NCI-H146 (cell line): ENCODE measurements at places on chromosomes 2 and 18.

GRCh38 chr2:120204022-120204405 lies 19.2 kb downstream of the TMEM185B start:
- DNase-seq = peak; percentile 14

DNA sequence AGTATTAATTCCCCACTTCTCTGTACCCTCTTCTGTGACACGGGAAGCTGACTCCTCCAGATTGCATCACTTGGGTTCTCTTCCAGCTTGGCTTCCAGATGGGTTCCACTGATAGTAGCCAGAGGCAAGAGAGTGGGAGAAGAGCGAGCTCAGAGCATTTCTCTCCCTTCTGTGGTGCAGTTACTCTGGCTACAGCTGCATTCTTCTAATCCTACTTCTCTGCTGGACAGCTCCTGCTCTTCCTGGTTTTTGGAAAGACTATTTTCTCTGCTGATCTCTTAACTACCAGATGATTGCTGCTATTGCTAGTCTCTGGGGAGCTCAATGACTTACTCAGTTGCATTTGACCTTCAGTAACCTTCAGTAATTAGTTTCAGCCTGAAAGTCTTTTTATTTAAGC lies 187.5 kb upstream of the MAP2 start:
- DNase-seq = no peak

- no peak for DNase-seq
Measured at GRCh38 chr18:22726469-22726868, 206.7 kb upstream of the RBBP8 start.

DNA sequence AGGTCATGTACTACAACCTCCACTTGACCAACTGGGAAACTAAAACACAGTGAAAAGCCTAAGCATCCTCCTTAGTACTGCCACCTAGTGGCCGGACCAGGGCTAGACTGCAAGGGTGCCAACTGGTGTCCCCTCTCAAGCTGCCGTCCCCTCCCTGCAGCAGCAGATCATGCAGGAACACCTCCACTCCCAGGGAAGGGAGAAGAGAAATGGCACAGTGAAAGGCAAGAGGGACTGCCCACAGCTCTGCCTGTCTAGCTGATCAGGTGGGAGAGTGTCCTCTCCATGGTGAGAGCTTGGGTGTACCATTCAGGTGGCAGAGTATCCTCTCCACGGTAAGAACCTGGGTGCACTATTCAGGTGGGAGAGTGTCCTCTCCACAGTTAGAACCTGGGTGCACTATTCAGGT lies 78.1 kb downstream of the AAK1 start:
- peak; percentile 56 for DNase-seq

DNA sequence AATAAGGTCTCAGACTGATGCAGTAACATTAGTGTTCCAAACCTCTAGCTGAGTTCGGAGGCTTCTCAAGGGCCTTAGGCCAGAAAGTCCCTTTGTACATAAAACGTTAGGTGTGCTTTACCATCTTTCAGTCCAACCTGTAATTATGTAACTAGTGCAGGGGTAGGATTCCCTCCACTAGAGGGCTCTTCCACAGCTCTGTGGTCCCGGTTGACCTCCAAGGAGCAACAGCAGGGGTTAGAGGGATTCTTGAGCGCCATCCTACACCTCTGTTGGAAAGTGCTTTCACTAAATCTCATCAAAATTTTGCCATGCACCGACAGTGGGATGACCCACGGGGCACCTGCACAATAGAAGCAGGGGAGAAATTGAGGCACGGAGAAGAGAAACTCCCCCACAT lies 155.8 kb upstream of the LRP1B start:
- peak; percentile 10 for DNase-seq

- no peak for DNase-seq
Measured at GRCh38 chr2:199962203-199962602, 6.8 kb downstream of the MAIP1 start.

DNA sequence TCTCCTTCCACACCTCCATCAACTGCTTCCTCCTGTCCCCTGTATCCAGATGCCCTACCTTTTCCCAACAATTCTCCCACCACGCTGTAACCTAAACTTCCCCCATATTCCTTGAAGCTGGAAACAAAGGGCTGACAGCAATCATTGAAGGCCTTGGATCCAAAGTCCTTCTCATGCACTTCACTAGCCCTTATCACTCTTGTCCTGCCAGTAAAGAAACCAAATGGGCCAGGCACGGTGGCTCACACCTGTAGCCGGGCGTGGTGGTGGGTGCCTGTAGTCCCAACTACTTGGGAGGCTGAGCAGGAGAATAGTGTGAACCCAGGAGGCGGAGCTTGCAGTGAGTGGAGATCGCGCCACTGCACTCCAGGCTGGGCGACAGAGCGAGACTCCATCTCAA lies 11.9 kb upstream of the ADNP2 start:
- no peak for DNase-seq

GRCh38 chr2:109428841-109429566 lies 184.8 kb downstream of the SEPTIN10 start:
- DNase-seq = no peak

DNA sequence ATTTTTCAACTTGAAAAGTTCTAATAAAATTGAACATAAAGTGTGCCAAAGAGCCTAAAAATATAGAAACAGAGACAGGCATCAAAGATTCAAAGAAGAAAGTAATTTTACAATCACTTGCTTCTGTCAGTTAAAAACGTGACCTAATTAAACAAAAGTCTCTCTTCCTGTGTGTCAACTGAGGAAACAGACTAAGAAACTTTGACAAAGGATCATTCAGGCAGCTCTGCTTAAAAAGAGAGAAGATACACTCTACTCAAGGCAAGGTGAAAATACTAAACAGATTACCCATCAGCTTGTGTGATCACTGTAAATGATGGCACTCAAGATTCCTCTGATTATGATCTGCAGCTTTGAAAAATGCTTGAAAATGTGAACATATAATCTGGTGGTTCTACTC lies 47.8 kb downstream of the DYM start:
- no peak for DNase-seq

DNA sequence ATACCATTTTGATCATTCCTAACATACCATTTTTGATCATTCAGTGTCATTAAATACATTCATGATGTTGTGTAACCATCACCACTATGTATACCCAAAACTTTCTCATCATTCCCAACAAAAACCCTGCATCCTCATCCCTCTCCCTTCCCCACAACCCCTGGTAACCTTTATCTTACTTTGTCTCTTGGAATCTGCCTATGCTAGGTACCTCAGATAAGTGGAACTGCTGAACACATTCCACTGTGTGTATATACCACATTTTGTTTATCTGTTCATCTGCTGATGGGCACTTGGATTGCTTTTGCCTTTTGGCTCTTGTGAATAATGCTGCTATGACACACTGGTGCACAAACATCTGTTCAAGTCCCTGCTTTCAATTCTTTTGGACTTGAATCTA lies 83.8 kb upstream of the TFCP2L1 start:
- no peak for DNase-seq

GRCh38 chr18:2706903-2707302 lies 51.4 kb downstream of the SMCHD1 start:
- DNase-seq = no peak

GRCh38 chr2:238761868-238762267 lies 86.0 kb upstream of the TWIST2 start:
- DNase-seq = no peak

GRCh38 chr2:49261781-49262180 lies 107.5 kb upstream of the FSHR start:
- peak; percentile 29 for DNase-seq

- no peak for DNase-seq
Measured at GRCh38 chr2:164824872-164825271, 16.8 kb downstream of the COBLL1 start.

DNA sequence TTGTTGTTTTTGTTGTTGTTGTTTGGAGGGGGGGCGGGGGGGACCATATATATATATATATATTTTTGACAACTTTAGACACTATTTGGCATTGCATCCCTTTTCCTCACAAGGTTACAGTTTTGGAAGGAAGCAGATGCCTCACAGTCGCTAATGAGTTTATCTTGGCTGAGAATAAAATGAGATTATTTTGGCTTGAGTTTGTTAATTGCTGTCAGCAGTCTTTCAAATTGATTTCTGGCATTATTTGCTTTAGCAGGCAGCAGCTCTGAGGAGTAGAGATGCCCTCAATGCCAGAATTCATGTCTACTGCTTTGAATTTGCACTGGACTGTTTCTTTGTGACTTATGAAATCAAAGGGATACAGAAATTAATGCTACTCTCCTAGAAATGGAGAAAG lies 595.2 kb upstream of the HNMT start:
- no peak for DNase-seq

- peak; percentile 45 for DNase-seq
Measured at GRCh38 chr2:208025814-208026184, 472 bp upstream of the PLEKHM3 start.
